ENCODE measurements at places on chromosomes 3 and 15. TPM values are rescaled to one million over a fixed set of nuclear protein-coding genes. Genes with fewer than 3 reads are reported as not detected.

Gene ITIH1
- not detected for total RNA-seq

Gene PLA2G4B
- 14.4 TPM for total RNA-seq

Gene ARHGEF26
- 11.9 TPM for total RNA-seq

Gene CHRD
- total RNA-seq = 12.5 TPM

Gene HRG
- total RNA-seq = not detected

Gene TMEM40
- not detected for total RNA-seq

Gene GATA2
- 0.31 TPM for total RNA-seq

Gene CILP
- total RNA-seq = 0.63 TPM

Measured in parietal lobe (tissue), 2 donors.